OCI-LY7 (cell line): ENCODE measurements at places on chromosomes 5 and 9.

DNA sequence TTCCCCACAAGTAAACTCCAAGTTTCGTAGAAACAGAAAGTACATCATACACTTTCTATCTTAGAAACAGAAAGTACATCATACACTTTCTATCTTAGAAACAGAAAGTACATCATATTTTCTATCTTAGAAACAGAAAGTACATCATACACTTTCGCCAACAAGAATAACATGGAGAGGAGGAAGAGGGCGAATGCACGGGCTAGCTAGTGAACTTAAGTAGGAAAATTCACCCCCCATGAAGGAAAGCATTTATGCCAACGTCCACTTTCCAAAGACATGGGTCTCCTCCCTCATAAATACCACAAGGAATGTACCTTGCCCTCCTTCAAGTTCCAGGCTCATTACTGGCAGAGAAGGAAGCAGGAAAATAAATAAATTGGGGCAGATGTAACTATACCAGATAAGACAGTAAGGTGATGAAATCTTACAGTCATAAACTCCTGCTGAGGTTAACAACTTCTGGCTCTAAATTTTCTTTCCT, 64.7 kb downstream of the FRMD3 start:
- DNase-seq, result no peak

- DNase-seq, result peak; percentile 21
Observed at GRCh38 chr9:38371495-38371894, 21.0 kb upstream of the ALDH1B1 start.

- DNase-seq, result no peak
Observed at GRCh38 chr5:40074826-40075225, 604.9 kb upstream of the PTGER4 start.

GRCh38 chr5:74166064-74166463, 474.5 kb downstream of the ENC1 start:
- no peak for DNase-seq

DNA sequence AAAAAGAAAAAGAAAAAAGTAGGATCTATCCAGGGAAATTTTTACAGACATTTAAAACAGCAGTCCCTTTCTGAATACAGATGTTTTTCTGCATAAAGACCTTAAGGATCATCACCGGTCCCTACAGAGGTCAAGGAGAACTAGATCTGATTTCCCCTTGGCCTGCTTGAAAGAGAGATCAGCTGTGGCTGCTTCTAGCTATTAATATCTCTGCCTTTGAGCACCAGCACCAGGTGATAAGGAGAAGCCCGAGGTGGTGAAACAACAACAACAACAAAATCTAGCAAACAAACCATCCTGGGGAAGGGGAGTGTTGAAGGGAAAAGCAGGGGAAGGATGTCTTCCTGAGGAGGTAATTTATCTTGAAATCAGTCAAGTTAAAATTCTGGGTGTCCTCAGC, 42.1 kb downstream of the ZNF366 start:
- DNase-seq, result no peak

- no peak for DNase-seq
Observed at GRCh38 chr5:134570365-134570758, 44.9 kb downstream of the JADE2 start.

- DNase-seq, result no peak
Observed at GRCh38 chr9:19999491-20000057, 210.7 kb upstream of the SLC24A2 start.

GRCh38 chr9:120569556-120569955, 10.4 kb downstream of the CDK5RAP2 start:
- DNase-seq, result no peak

DNA sequence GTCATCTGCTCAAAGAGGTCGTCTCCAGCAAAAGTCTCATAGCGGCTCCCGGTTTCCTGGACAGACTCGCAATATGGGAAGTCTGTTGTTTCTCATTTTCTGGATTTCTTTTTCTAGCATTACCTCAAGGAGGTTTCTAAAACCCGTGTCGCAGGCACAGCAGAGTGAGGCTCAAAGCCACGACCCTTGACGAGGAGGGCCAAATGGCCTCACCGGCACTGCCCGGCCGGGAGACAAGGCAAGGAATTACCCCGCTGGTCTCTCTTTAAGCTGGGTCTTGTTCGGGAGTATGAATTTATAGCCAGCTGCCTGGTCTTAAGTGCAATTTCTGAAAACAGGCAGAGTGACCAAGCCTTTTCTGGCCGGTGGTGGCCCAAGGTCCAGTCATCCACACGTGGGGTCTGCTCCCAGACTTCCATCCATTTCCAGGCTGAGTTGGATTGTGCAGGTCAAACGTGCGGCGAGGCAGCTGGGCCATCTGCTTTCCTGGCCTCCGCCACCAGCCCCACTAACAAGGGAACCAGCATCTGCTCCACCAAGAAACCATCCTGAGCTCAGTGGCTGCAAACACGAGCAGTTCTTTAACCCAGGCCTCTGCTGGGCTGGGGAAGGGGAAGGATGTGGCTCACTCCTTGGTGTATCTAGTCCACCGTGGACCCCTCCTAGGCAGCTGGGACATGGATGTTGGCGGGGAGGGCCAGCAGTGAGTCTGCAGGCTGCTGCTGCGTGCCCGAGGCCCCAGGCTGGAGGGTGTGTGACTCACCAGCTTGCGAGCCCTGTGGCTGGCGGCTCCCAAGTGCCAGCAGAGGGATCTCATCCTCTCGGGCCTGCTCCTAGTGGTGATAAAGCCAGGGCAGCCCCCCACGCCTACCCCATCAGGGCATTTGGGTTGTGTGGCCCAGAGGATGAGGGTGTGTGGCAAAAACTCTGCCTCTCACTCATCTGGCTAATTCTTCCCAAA, 55.6 kb upstream of the COL5A1 start:
- DNase-seq, result no peak

- no peak for DNase-seq
Observed at GRCh38 chr5:167763772-167764171, 527.7 kb upstream of the WWC1 start.

- DNase-seq, result no peak
Observed at GRCh38 chr9:71271602-71272001, 150.2 kb upstream of the TRPM3 start.

- DNase-seq, result no peak
Observed at GRCh38 chr5:115487756-115488155, 56.8 kb downstream of the FEM1C start.

DNA sequence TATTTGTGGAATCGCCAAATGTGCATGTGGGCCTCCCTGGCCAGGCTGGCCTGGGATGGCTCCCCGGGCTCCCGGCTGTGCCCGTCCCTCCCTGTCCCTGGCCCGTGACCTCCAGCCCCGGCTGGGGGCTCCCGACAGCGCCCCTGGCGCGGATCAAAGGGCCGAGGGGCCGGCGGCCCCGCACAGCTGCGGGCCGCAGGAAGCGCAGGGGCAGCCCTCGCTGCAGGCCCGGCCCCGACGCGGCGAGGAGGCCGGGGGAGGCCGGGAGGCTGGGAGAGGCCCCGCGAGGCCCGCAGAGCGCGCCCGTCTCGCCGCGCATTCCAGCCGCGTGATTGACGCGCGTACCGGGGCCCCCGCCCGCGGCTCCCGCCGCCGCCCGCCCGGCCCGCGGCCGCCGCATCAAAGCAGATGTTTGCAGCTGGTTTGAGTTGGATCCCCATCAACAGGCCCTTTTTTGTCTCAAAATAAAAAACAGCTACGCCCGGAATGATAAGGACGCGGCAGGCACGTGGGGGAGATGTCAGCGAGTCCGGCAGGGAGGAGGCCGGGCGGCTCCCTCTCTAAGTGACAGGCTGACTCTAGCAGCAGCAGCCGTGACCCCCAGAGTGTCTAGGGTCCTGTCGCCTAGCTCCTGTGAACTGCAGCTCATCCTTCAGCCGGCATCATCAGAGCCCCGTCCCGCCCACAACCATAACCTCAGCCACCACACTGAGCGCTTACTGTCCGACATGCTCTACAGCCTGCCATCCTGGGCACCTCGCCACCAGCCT, 69.4 kb downstream of the LMX1B start:
- DNase-seq, result no peak
